ENCODE measurements at places on chromosomes 4 and X. TPM values are rescaled to one million over a fixed set of nuclear protein-coding genes. Genes with fewer than 3 reads are reported as not detected.

ITIH6 gene
- total RNA-seq, result not detected

REELD1 gene
- total RNA-seq, result 1.2 TPM

SUPT20HL2 gene
- 0.57 TPM for total RNA-seq

SAP30 gene
- total RNA-seq, result 8.6 TPM

PLP2 gene
- 141 TPM for total RNA-seq

FAM241A gene
- 5.1 TPM for total RNA-seq

SMIM10 gene
- 8.4 TPM for total RNA-seq

MAGEB17 gene
- not detected for total RNA-seq

GAGE12H gene
- total RNA-seq, result not detected

CT45A2 gene
- total RNA-seq, result not detected

NUDT10 gene
- total RNA-seq, result 4.6 TPM

- no peak for DNase-seq
Measured at GRCh38 chr4:3429651-3430050, 12.1 kb upstream of the HGFAC start.

- peak; percentile 58 for DNase-seq
Measured at GRCh38 chrX:57286507-57287251, at the start of gene FAAH2. Gene FAAH2, plus strand, starts transcription at chrX:57286706. Its CDS starts 120 bp downstream, at chrX:57286826.

DNA sequence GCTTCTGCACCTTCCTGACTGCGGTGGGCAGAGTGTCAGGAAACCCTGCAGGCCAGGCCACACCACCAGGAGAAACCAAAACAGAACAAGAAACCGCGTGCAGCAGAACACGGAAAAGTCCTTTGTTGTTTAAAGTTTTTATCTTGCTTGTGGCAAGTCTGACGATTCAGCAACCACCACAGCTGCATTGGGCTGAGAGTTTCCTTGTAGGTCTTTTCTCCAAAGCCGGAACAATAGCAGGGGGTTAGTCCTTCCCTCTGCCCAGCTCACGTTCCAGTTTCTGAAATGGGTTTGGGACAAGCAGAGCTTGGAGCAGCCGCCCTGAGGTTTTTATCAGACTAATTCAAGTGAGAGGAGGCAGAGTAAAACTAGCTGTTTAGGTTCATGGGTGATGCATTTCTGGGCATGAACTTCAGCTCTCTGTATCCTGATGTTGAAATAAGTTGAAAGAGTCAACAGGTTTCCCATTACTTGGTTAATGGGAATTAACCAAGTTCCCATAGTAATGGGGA lies 216.9 kb downstream of the PTTG2 start:
- DNase-seq, result peak; percentile 57

- DNase-seq, result no peak
Measured at GRCh38 chr4:75612306-75612705, 18.0 kb downstream of the CDKL2 start.

DNA sequence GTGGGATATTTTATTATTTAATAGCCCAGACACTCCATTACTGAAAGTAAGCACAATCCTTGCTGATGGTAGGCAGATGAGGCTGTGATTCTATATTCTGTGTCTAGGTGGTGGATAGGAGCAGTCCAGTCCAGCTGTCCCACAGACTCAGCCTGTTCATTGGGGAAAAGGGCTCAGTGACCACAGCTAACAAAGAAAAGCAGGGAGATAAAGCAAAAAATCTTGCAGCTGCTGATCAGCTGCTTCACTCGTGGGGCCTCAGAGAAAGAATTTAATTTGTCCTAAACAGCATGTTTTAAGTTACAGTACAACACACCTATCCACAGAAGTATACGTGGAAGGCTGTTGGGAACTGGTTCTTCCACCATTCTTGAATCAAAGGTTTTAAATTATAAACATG lies 40.7 kb upstream of the ANK2 start:
- DNase-seq, result no peak

- no peak for DNase-seq
Measured at GRCh38 chr4:115272185-115272584, 158.8 kb upstream of the NDST4 start.

DNA sequence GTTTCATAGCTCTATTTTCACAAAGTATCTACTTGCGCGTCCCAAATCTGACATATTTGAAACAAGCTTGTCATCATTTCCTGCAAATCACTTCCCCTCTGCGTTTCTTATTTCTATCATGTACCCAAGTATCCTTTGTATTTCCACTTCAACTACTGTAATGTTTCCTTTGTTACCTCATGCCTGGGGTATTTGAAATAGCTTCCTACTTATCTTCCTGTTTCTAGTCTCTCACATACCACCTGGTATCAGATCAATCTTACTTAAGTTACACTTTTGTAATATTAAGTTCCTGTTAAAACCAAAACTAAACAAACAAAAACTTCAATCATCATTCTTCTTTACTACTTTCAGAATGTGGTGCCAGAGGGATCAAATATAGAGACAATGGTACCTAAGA lies 93.6 kb upstream of the SMAD1 start:
- no peak for DNase-seq

DNA sequence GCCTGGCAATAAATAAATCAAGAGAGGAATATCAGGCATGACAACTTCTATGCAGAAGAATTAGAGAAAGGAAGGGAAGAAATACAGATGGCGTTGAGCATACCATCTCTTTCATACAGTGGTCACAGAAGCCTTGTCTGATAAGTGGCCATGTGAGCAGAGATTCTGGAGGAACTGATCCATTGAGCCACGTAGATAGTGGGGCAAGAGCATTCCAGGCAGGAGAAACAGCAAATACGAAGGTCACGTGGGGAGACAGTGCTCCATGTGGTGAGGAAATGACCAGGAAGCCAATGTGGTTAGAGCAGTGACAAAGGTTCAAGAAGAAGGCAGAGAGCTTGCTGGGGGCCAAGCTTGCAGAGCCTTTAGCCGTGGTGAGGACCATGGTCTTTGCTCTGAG lies 226.7 kb upstream of the NOCT start:
- no peak for DNase-seq

DNA sequence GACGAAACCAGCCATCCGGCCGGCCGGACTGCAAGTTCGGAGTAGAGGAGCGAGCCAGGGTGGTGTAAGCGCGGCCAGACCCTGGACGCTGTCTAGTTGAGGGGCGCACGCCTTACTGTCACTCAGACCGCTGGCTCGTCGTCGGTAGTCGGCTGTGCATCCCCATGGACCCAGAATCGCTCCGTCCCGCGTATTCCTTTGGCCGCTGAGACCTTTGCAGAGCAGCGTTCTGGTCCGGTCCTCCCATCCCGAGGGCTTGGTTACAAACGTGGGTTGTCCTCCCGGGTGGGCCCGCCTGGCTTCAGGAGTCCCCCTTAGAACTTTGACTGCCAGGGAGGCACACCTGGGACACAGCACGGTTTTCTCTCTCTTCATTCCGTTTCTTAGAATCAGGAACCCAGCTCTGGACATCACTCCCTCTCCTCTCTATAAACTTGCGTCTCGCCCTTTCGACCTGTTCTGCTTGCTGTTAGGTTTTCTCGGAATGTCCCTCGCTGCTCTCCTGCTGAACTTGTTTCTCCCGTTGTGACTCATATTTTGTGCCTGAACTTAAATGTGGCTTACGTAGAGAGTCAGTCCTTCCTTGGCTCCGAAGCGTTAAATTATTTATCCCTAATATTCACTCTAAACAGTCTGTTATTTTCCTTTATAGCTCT lies 672 bp downstream of the PGM2 start:
- peak; percentile 53 for DNase-seq

DNA sequence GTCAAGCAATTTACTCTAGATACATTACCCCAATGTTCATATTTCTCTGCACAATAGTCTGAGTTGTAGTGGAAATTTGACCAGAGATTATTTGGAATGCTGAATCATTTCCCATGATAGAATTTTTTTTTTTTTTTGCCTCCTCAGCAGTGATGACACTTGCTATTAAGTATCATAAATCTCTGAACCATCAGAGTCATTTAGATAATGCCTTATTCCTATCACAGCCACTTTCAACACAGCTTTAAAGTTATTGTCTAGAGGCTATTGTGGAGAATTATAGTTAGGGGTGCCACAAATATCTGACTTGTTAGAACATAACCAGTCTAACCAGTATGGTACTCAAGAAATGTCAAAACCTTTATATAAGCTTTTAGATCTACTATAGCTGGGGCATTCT lies 79.8 kb downstream of the LCORL start:
- DNase-seq, result no peak

DNA sequence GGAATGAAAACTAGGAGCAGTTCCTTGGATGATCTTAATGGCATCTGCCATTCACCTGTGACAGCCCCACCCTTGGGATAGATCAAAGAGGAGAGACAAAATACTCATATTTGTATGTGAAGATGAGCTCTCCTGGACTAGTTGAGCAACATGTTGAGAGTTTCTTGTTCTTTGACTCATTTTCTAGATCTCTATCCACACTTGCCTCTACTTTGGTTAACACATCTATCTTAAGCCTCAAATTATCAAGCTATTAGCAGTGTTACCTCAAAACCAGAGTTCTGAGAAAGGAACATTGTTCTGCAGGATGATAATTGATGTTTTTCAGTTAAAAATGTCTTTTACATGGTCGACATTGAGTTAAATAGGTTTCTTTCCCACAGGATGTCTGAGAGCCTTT lies 94.2 kb upstream of the TEX13D start:
- DNase-seq, result no peak

DNA sequence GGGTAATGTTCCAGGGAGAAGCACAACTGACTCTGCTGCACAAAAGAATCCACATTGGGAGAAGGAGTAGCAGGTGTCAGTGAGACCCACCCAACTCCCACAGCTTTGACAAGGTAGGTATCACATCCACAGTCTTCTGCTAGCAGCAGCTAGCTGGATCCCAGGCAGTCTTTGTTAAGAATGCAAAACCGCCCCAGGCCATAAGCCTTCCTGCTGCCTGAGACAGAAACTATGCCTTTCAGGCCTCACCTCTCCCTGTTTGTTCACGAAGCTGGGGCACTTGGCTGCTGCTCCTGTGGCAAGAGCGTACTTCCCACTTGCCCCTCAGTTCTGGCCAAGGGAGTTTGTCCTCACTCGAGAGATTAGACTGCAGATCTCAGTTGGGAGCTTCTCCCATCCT lies 21.4 kb downstream of the RRAGB start:
- no peak for DNase-seq

Measured in ureter (tissue), 1 donor.